ENCODE measurements at places on chromosomes 2 and 18.

DNA sequence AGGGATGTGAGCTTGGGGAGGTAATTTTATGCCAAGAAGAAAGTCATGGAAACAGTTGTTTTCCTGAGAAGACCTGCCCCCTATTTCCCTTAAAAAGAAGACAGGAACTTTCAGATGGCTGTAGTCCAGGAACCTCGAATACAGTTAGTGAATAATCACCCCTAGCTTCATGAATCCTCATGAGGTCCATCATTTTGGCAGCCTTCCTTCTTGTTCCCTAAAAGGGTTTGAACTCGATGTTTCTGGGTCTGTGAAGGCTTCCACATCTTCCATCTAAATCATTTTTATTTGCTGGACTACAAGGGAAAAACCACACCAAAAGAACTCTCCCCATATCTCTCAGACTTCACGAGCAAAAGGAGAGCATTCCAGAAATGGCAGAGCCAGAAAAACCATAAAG is 290.8 kb downstream of the SLC4A3 start:
- DNase-seq = no peak

- DNase-seq = peak; percentile 8
These were observed 71.1 kb upstream of the TFCP2L1 start for GRCh38 chr2:121356058-121356640.

DNA sequence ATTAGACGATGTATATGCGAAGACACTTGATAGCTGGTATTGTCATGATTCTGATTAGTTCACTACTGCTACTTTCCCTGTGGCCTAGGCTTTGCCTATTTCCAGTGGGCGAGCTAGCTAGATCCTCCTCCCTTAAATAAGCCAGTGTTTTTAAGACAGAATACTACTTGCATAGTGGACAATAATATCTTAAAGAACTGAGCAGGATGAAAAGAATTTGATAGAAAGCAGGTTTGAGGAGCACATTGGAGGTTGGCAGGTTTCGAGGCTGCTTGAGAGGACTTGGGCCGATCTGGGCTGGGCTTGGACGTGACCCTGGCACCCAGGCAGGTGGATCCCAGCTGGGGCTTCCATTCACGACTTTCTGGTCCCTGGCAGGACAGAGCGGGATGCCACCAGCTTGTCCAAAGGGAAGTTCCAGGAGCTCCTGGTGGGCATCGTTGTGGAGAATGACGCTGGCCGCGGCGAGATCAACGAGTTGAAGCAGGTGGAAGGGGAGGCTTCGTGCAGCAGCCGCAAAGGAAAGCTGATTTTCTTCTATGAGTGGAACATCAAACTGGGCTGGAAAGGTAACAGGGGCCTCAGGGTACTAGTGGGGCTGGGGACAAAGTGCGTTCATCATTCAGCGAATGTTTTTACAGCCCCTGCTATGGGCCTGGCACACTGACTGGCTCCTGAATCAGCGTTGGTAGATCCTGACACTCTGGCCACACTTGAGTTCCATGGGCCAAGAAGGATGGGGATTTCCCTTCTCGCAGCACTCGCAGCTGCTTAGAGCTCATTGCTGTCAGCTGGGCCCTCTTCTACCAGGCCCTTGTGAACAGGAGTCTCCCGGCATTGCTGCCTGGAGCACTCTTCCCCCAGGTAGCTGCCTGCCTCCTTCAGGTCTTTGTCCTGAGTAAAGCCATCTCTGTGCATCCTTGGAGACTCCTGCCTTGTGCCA is 16.9 kb downstream of the C2orf74 start:
- DNase-seq = peak; percentile 26

GRCh38 chr2:20597860-20598183 is 53.1 kb downstream of the HS1BP3 start:
- no peak for DNase-seq

DNA sequence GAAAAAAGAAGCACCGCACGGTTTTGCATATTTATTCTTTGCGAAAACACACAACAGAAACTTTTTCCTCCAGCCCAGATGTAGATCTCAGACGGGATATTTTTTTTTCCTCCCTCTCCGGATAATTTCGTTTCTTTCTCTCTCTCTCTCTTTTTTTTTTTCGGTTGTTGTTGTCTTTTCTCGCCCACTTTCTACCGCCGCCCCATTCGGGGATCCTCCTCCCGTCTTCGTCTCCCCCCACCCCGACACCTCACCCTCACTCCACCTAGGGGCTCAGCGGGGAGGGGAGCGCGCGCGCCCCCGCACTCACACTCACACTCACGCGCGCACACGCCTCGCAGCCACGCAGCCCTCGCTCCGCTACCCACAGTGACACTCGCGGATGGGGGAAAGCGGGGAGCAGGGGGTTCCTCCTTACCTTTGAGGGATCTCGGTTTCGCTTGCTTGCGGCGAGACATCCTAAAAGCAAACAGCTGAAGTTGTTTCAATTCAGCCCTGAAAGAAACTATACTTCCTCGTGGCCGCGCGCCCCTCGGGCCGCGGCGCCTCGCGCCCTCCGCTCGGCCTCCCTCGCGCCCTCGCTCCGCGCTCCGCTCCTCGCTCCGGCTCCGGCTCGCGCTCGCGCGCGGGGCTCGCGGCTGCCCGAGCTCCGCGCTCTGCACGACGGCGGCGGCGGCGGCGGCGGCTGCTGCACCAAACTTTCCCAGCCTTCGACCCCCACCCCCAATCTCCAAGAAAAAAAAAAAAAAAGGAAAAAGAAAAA is 1.3 kb downstream of the ZNF521 start:
- peak; percentile 13 for DNase-seq

DNA sequence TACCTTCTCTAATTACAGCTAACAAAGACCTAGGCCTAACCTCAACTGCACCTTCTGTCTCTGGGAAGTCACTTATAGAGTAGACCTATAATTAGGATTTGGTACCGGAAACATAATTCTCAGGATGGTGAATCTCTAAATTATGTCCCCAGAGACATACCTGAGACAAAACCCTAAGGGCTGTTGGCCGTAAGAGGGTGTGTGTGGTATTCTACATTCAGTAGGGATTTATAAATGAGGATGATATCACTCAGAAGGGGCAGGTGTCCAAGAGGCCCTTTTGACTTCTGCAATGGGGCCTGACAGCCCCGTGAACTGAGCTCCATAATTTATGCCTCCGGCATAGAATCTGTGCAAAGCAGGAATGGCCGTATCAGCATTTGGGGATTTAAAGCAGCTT is 13.5 kb upstream of the DARS1 start:
- no peak for DNase-seq

- DNase-seq = no peak
These were observed 279.2 kb upstream of the DCC start for GRCh38 chr18:52060607-52061304.
